ENCODE measurements at places on chromosomes 13 and 19. TPM values are rescaled to one million over a fixed set of nuclear protein-coding genes. Genes with fewer than 3 reads are reported as not detected.

The PGPEP1 gene
- 61.2 TPM for total RNA-seq

The TEX26 gene
- total RNA-seq = under 0.01 TPM

The CYP4F3 gene
- not detected for total RNA-seq

The MAP2K7 gene
- 8.2 TPM for total RNA-seq

The NCR1 gene
- not detected for total RNA-seq

The ADPRHL1 gene
- 0.58 TPM for total RNA-seq

All from regular cardiac myocyte (primary cell).